ENCODE measurements at places on chromosomes 16 and 17.
A peak's percentile ranks its signal among the peaks of the same experiment; 100 is the strongest.

DNA sequence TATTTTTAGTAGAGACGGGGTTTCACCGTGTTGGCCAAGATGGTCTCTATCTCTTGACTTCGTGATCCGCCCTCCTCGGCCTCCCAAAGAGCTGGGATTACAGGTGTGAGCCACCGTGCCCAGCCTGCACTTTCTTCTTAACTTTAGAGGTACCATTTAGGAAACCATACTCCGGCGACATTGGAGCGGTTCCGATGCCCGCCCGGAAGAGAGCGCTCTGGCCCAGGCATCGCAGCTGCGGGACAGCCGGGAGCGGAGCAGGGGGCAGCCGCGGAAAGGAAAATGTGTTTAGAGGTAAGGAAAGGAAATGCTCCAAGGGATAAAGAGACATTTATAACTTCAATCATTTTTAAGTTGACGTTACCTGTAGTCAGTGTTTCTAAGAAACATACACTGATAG, 6.0 kb upstream of the HS3ST3B1 start:
- no peak for DNase-seq

- DNase-seq, result no peak
Measured at GRCh38 chr17:81310949-81311550, 15.9 kb upstream of the SLC38A10 start.

GRCh38 chr17:57671667-57672632, 73.1 kb downstream of the CCDC182 start:
- DNase-seq, result peak; percentile 29

DNA sequence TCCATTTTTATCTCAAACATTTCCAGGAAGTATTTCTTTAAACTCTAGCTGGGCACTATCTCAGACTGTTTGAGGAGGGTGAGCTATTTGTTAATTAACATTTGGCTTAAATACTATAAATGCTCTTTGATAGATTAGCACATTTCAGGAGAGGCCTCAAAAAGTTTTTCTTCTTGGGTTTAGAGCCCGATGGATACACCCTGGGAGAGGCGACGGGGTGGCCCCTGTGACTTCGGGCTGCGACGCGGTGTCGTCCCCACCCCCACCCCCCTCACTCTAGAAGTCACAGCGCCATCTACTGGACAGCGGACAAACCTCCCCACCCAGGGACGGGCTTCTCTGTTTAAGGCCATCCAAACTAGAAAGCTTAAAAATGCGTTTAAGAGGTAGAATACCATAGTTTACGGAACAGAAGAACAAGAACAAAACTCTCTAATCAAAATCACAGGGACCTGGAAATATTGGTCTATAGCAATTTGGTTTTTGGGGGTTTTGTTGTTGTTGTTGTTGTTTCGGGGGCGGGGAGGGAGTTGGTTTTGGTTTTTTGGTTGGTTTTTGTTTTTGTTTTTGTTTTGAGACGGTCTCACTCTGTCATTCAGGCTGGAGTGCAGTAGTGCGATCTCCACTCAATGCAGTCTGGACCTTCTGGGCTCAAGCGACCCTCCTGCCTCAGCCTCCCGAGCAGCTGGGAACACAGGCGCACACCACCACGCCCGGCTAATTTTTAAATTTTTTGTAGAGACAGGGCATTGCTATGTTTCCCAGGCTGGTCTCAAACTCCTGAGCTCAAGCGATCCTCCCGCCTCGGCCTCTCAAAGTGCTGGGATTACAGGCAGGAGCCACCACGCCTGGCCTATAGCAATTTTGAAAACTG, 254.4 kb downstream of the C16orf95 start:
- peak; percentile 38 for DNase-seq

- DNase-seq, result no peak
Measured at GRCh38 chr16:20910781-20911321, 10.3 kb downstream of the LYRM1 start.

DNA sequence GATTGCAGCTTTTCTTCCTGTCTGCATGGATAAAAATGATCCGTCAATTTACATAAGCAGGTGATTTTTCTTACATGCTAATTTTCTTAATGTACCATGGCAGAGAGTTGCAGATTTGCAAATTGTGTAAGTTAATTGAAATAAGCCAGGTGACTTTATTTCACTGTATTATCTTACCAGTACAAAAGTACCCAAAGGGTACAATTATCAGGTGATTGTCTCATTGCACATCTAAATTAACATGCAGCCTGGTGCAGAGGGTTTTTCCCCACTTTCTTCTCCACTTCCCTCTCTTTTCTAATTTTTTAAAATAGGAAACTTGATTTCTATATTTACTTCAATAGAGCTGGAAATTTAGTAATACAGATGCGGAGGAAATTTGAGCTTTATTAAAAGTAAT, 11.2 kb downstream of the NLK start:
- no peak for DNase-seq

DNA sequence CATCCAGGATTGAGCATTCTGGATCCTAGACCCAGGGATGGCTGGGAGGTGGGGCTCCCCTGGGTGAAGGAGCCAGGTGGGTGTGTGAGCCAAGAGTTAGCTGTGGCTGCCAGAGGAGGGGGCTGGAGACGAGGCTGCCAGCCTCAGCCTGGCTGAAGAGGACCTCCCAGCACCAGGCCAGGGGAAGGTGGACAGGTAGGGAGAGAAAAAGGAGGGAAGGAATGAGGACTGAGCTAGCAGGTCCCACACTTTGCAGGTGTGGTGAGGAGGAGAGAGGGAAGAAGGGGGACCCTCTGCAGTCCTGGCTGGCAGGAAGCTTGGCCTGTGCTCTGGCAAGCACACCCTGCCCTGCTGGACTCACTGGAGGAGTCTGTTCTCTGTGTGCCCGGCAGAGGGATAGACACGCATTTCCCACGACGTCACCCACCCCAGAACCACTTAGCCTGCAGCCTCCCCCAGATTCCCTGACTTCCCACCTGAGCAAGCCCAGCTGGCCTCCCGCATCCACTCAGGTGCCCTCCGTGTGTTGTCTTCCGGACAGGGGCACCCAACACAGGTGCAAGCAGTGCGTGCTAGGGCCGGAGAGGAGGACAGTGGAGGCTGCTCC, 42.0 kb downstream of the SOCS3 start:
- no peak for DNase-seq

DNA sequence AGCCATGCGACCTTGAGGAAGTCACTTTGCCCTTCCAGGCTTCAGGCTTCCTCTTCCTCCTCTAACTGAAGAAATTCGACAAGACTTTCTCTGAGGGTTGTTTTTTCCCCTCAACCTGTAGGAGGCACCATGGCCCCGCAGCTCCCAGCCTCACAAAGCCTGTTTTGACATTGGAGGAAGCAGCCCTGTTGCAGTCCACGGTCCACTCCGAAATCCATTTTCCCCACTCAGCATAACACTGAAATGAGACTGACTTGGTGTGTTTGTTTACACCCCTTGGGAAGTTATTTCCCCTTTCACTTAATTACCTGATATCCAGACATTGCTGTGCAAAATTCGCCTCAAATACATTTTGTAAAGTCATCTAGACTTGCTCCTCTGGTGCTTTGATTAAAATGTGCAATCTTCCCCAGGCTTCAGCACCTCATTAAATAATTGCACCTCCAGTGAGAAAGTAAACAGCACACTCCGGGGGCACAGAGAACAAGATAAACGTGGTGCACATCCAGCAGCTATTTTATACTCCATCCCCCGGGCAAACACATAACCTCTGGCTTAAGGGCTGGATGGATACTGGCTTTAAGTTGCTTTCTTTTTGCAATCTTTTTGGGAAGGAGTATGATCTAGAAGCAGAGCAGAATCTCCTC, 41.4 kb upstream of the PIRT start:
- no peak for DNase-seq

DNA sequence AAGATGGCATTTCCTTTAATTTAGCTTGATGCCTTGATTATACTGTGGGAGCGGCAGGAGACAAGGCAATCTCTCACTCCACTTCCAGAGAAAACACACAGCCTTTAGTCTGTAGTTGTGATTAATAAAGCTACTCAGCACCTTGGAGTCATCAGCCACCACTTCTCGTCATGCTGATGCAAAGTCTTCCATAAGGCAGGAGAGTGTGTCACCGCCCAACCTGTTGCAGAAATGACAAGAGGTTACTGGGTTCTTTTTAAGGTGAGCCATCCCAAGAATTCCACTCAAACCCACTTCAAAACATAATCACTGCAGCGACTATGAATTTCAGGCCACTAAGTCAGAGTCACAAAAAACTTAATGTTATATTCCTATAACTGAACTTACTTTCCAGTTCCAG, 223.9 kb upstream of the TOX3 start:
- DNase-seq, result no peak

- no peak for DNase-seq
Measured at GRCh38 chr16:62041401-62041800, 5.2 kb upstream of the CDH8 start.

- no peak for DNase-seq
Measured at GRCh38 chr16:87189426-87189825, 127.8 kb downstream of the C16orf95 start.

DNA sequence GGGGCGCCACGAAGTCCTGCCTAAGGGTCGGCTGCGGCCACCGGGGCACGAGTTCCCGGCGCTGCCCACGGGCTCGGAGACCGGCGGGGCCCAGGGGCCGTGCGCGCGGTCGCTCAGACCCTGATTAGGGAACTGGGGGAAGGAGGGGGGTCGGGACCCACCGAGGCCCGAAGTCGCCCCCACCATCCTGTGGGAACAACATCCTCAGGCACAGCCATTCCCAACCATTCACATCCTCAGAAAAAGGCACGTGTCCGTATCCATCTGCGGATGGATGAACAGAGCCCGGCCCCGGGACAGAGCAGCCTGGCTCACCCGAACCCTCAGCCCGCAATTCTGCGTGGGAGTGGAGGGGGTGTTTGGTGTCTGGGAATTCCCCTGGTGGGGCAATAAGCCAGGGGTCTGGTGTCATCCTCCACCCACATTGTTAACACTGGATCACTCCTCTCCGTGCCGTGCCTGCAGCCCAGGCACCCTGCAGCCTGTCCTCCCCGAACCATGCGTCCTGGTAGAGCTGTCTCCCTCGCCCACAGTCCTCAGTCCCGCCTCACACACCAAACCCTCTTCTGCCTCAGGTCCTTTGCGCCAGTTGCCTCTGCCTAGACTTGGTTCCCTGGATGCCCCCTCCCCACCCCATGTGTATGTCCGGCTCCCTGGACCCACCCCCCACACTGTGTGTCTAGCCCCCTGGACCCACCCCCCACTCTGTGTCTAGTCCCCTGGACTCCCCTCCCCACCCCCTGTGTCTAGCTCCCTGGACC, 789 bp upstream of the CCDC57 start:
- no peak for DNase-seq

DNA sequence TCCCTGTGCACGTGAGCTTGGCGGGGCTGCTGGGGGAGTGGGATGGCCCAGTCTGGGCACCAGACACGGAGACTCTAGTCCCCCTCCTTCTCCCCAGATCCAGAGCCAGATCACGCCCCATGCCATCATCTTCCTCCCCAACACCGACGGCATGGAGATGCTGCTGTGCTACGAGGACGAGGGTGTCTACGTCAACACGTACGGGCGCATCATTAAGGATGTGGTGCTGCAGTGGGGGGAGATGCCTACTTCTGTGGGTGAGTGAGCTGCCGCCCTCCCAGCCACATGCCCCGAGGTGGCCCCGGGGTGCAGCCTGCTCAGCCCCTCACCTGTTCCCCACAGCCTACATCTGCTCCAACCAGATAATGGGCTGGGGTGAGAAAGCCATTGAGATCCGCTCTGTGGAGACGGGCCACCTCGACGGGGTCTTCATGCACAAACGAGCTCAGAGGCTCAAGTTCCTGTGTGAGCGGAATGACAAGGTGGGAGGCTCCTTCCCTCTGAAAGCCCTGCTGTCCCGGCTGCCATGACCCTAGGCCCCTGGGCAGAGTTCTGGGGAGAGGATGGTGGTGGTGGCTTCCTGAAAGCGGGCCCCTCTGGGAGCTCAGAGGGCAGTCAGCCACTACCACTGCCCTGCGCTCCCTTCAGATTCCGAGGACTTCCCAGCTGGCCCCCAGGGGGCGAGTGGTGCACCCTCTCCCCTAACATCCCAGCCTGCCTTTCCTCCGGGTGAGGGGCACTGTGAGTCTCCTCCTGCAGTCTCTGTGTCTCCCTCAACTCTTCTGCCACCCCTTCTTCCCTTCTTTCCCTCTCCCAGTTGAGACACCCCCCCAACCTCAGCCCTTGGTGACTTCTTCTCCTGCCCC, 2.8 kb upstream of the C17orf107 start:
- DNase-seq, result no peak

DNA sequence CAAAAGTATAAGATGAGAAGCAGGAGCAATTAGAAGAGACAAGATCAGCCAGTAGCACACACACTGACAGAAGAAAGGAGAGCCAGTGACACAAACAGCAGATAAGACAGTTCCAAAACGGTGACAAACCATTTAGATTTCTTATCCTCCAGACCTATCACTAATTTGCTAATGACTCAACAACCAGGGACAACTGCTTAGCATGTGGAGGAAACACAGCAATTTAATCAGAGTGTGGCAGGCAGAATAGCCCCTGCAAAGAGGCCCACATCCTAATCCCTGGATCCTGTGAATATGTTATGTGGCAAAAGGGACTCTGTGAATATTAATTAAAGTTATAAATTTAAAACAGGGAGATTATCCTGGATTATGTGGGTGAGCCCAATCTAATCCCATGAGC, 81.1 kb downstream of the CACNG1 start:
- DNase-seq, result no peak

DNA sequence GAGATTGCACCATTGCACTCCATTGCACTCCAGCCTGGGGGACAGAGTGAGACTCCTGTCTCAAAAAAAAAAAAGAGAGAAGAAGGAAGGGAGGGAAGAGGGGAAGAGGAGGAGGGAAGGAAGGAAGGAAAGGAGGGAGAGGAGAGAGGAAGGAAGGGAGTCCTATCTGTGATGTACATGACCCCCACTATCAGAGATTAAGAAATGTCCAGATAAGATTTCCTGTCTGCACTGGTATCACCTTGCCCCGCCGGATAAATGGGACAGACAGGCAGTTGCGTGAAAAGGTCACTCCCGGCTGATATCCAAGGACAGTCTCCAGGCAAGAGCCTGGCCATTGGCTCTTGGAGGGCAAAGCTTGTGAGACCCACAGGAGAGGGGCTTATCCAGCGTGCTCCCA, 5.2 kb upstream of the ZFPM1 start:
- no peak for DNase-seq

GRCh38 chr16:11630046-11630767, 38.0 kb upstream of the SNN start:
- no peak for DNase-seq

GRCh38 chr16:4505356-4506147, 29.4 kb downstream of the HMOX2 start:
- peak; percentile 30 for DNase-seq

- no peak for DNase-seq
Measured at GRCh38 chr16:2519711-2520080, 475 bp upstream of the AMDHD2 start.

GRCh38 chr16:71687861-71688260, 36.6 kb downstream of the PHLPP2 start:
- no peak for DNase-seq
